ENCODE measurements at places on chromosomes 3 and 15. TPM values are rescaled to one million over a fixed set of nuclear protein-coding genes. Genes with fewer than 3 reads are reported as not detected.

CORO2B gene
- polyA plus RNA-seq: 53.6 TPM

THPO gene
- 2.0 TPM for polyA plus RNA-seq

IDH2 gene
- 141 TPM for polyA plus RNA-seq

MRAS gene
- polyA plus RNA-seq: 83.9 TPM

SPTBN5 gene
- polyA plus RNA-seq: 2.0 TPM

CLDN11 gene
- polyA plus RNA-seq: 425 TPM

AHSG gene
- 0.42 TPM for polyA plus RNA-seq

RBP2 gene
- polyA plus RNA-seq: 0.23 TPM

ZBBX gene
- polyA plus RNA-seq: 12.8 TPM

- no peak overlapping the region for H3K27ac ChIP-seq
- no peaks in the 10 kb centered on the region for H3K27me3 ChIP-seq
- H3K4me3 ChIP-seq: no peak overlapping the region
- no peak for DNase-seq
- no peaks in the 10 kb centered on the region for H3K36me3 ChIP-seq
- H3K4me1 ChIP-seq: no peaks in the 10 kb centered on the region
Observed at GRCh38 chr3:53278667-53279066, 22.8 kb upstream of the TKT start.

DNA sequence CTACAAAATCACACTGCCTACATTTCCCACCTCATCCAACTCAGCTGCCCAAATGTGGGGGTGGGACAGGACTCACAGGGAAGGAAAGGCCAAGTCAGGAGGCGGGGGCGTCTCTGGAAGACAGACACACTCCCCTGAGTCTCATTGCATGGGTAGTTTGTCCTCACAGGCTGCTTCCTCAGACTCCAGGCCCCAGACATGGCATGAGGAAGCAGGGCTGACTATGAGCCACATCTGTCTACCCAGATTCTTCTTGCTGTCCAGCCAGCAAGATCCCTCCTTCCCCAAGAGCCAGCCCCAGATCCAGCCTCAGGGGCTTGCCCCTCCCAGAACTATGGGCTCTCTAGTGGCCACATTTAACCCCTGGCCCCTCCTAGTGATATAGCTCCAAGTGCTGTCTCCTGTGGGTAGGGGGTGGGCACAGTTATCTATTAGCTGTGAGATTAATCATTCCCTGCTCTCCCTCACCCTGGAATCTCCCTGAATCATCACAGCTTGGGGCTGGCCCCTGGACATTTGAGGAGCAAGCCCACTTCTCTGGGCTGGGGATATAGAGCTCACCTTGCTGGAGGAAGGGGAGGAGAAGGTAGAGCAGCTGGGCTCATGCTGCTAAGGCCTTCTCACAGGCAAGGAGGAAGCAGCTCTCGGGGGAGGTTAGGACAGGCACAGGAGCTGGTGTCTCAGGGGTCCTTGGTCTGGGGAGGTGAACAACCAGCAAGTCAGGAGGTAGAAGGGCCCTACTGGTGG, 2.1 kb upstream of the CCDC33 start:
- DNase-seq: no peak
- no peak overlapping the region for H3K4me3 ChIP-seq
- no peak overlapping the region for H3K27ac ChIP-seq
- H3K27me3 ChIP-seq: no peaks in the 10 kb centered on the region
- H3K36me3 ChIP-seq: no peaks in the 10 kb centered on the region
- peaks cover 25% of the 10 kb centered on the region for H3K4me1 ChIP-seq

DNA sequence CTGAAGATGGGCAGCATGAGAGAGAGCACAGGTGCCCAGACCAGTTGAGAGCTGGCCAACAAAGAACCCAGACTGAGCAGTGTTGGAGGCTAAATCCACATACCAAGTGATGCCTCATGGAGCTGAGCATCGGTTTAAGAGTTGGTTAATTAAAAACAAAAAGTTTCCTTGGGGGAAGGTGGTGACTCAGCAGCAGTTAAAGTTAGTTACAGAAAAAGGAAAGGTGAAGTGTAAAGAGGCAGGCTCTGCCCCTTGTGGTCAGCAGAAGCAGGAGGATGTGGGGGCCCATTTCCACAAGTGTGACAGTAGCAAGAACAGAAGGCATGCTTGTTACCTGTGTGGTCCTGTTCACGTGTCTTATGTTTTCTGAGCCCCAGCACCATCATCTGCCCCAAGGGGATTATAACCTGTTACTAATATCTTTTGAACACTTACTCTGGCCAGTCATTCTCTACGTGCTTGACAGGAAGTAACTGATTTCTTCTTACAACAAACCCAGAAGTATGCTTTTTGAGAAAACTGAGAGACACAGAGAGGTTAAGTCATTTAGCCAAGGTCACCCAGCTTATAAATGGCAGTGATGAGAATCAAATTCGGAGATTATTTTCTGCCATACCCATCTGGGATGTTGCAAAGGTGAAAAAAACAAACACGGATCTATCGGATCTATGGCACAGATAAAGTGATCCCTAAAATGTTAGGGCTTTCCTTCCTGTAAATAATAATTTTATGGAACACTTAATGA, 91.0 kb downstream of the EPHB1 start:
- no peak overlapping the region for H3K27ac ChIP-seq
- H3K36me3 ChIP-seq: no peaks in the 10 kb centered on the region
- DNase-seq: no peak
- no peaks in the 10 kb centered on the region for H3K4me1 ChIP-seq
- H3K27me3 ChIP-seq: no peaks in the 10 kb centered on the region

GRCh38 chr3:77026904-77027634, 12.8 kb upstream of the ROBO2 start:
- H3K36me3 ChIP-seq: no peaks in the 10 kb centered on the region
- H3K27me3 ChIP-seq: no peaks in the 10 kb centered on the region
- no peak overlapping the region for H3K4me3 ChIP-seq
- no peak overlapping the region for H3K27ac ChIP-seq

DNA sequence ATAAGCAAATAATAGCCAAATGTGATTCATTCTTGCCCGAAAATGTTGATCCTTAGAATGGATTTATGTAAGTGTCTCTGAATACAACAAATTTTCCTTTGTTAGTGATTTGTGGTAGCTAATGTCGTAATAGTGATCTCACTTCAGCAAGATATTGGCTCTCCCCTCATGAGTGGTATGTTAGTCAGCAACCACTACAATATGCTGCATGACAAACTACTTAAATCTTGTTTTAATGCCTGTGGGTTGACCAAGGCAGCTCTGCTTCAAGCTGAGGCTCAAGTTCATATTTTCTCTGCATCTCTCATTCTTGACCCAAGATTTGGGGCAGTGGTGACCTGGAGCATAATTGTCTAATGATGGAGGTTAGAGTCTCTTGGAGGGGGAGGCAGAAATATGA, 49.8 kb upstream of the GALNT15 start:
- H3K4me1 ChIP-seq: peaks cover 7% of the 10 kb centered on the region
- DNase-seq: no peak
- H3K27me3 ChIP-seq: no peaks in the 10 kb centered on the region
- H3K4me3 ChIP-seq: no peak overlapping the region

DNA sequence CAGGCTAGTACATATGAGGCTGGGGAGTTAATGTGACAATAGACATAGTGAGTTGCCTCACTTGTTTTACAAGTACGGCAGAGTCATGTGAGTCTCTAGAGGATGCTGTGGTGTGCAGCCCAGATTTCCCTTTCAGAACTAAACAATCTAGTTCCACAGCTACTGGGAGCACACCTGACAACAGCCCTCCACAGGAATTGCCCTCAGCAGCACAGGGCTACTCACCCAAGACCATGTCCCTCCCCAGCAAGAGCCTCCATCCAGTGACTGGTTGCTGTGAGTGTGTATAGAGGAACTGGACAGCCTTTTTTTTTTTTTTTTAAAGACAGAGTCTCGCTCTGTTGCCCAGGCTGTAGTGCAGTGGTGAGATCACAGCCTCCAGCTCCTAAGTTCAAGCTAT, 40.2 kb upstream of the UBE2E2 start:
- H3K36me3 ChIP-seq: no peaks in the 10 kb centered on the region
- no peaks in the 10 kb centered on the region for H3K4me1 ChIP-seq
- DNase-seq: no peak
- no peak overlapping the region for H3K27ac ChIP-seq

DNA sequence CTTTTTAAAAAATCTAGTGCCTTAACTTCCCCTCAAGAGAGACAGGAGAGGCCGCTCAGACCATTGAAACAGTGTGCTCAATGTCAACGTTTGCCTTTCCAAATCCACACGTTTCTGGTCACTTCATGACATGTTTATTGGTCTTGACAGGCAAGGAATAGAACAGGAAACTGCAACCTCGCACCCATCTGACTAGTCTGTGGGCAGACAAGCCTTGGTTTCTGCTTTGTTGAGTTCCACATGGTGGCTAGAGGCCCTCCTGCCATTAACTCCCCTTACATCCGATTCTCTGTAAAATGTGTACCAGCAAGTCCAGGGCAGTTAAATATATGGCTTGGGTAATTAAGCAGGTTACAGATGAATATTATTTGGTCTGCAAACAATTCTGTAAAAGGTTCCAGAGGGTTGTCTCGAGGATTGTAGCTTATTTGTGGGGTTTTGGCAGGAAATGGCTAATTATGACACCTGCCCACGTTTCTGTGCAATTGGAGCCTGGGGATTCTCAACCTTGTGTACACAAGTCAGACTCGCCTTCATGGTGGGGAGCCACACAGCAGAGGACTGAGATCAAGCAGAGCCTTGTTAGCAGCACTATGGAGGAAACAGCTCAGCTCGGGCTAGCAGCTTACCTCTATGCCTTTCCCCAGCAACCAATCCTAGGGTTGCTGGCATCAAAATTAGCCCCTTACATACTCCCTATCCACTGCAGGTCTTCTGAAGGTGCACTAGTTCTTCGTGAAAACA, 317.5 kb upstream of the IGF1R start:
- H3K27ac ChIP-seq: no peak overlapping the region
- H3K4me1 ChIP-seq: peaks cover 5% of the 10 kb centered on the region
- DNase-seq: no peak
- no peaks in the 10 kb centered on the region for H3K36me3 ChIP-seq
- no peak overlapping the region for H3K4me3 ChIP-seq
- H3K27me3 ChIP-seq: no peaks in the 10 kb centered on the region

DNA sequence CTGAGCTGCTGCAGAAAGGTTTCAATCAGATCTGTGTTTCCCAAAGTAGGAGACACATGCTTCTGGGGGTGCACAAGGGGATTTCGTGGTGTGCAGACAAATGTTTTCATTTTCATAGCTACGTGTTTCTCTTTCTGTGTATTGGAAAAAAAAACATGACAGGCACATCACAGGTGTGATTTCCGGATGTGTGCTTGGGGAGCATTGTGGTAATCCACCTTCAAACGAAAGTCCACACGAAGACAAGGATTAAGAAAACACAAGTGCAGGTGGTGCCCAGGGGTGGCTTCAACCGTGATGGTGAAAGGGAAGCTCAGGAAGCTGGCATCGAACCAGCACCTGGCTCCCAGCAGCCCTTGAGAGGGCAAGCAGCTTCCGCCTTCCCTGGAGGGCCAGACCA, 164.6 kb upstream of the LINGO1 start:
- H3K27me3 ChIP-seq: no peaks in the 10 kb centered on the region
- peaks cover 53% of the 10 kb centered on the region for H3K4me1 ChIP-seq
- H3K36me3 ChIP-seq: peaks cover 20% of the 10 kb centered on the region
- no peak for DNase-seq
- H3K4me3 ChIP-seq: no peak overlapping the region

DNA sequence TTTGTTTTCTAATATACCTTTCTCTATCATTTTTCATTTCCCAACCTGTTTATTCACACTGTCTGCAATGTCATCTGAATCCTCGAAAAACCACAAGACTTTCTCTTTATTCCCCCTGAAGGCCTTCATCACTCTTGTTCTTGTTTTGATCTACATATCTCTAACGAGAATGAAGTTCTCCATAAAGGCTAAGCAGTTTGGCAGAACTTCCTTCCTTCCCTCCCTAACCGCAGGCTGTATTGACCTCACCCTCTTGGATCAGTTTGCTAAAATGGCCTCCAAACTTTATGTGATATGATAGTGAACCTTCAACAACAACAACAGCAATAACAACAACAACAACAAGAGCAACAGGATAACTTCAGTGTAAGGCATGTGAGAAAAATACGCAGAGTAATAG, 392.8 kb downstream of the TIGIT start:
- H3K36me3 ChIP-seq: no peaks in the 10 kb centered on the region
- no peaks in the 10 kb centered on the region for H3K4me1 ChIP-seq
- no peak for DNase-seq
- peak overlapping the region; percentile 63 for H3K27ac ChIP-seq
- H3K27me3 ChIP-seq: no peaks in the 10 kb centered on the region

- H3K4me1 ChIP-seq: peaks cover 18% of the 10 kb centered on the region
- peaks cover 97% of the 10 kb centered on the region for H3K36me3 ChIP-seq
- H3K4me3 ChIP-seq: no peak overlapping the region
- no peak for DNase-seq
- peak overlapping the region; percentile 25 for H3K27ac ChIP-seq
Observed at GRCh38 chr3:52524752-52525679, 8.6 kb downstream of the NT5DC2 start.

- no peaks in the 10 kb centered on the region for H3K36me3 ChIP-seq
- H3K4me1 ChIP-seq: no peaks in the 10 kb centered on the region
- no peaks in the 10 kb centered on the region for H3K27me3 ChIP-seq
- DNase-seq: no peak
- H3K4me3 ChIP-seq: no peak overlapping the region
- no peak overlapping the region for H3K27ac ChIP-seq
Observed at GRCh38 chr3:7695049-7695448, 806.6 kb upstream of the LMCD1 start.

DNA sequence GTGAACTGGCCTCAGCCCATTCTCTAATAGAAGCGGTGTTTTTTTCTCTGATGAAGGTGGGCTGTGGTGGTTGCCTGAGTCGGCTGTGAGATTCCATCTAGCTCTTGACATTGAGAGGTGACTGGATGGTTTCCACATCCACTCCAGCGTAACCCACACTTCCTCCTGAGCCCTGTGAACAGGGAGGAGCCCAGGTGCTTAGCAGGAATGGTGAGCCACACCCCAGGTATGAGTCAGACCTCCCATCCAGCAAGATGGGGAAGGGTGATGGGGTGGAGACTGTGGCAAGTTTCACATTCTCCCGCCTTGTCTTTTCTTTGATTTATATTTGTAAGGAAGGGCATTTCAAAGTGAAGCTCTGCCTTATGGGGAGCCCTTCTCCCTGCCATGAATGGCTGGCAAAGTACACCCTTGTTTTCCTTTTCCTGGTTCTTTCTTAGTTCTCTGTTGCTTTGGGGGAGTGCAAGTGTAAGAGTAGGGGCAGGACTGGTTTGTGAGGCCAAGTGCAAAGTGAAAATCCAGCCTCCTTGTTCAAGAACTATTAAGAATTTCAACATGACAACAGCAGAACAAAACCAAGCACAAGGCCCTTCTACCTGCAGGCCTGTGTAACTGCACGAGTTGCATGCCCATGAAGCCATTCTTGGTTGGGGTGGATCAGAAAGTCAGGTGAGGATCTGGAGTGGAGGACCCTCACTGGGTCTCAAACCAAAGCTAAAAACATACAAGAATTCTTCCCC, 4.6 kb upstream of the TPRG1 start:
- no peak overlapping the region for H3K4me3 ChIP-seq
- H3K36me3 ChIP-seq: no peaks in the 10 kb centered on the region
- no peak for DNase-seq
- H3K27me3 ChIP-seq: no peaks in the 10 kb centered on the region
- no peak overlapping the region for H3K27ac ChIP-seq

- no peaks in the 10 kb centered on the region for H3K36me3 ChIP-seq
- DNase-seq: no peak
- no peak overlapping the region for H3K27ac ChIP-seq
- no peak overlapping the region for H3K4me3 ChIP-seq
- H3K27me3 ChIP-seq: no peaks in the 10 kb centered on the region
Observed at GRCh38 chr3:112097378-112097777, 11.2 kb downstream of the C3orf52 start.

Measured in spinal cord (tissue), 10 donors.